ENCODE measurements at places on chromosomes 1 and 21. TPM values are rescaled to one million over a fixed set of nuclear protein-coding genes. Genes with fewer than 3 reads are reported as not detected.

Gene MTFR1L
- total RNA-seq, result 123 TPM

Gene ALX3
- total RNA-seq, result not detected

Gene ATP1A4
- total RNA-seq, result 0.07 TPM

Gene G0S2
- 46.8 TPM for total RNA-seq

Gene CCDC185
- not detected for total RNA-seq

Gene PLA2G2D
- total RNA-seq, result not detected

Gene FLG2
- not detected for total RNA-seq

Gene SPATA45
- total RNA-seq, result not detected

Gene GPA33
- total RNA-seq, result 1.9 TPM

Gene POTED
- not detected for total RNA-seq

Gene ESPN
- 0.41 TPM for total RNA-seq

Gene ZNF648
- 0.07 TPM for total RNA-seq

Gene CHTOP
- 73.4 TPM for total RNA-seq

DNA sequence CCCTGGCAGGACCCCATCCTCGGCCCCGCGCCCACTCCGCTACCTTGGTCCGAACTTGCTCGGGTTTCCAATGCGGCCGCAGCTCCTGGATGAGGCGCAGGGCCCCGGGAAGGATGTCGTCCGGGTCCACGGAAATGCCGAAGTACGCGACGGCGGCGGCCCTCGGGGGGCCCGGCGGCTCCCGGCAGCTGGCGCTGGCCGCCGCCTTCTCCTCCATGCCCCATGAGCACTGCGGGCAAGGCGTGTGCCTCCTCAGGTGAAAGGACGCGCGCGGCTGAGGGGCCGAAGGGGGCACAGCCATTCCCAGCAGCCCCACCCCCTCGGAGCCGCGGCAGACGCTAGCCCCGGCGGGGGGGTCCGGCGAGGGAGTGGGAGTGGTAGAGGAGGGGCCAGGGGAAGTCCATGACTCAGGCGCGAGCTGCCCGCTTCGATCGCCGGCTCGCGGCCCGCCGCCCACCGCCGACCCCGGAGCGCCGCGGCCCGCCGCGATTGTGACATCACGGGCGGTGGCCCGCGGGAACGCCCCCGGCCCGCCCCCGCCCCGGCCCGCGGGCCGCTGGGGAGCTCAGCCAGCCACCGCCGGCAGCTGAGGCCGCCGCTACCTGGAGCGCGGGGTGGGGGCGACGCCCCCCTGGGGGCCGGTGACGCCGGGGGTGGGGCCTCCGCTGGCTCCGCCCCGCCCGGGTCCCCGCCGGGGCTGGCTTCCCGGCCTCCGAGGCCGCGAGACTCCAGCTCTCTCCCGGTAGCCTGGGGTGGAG lies at the start of gene ETNK2:
TSS of gene ETNK2 (minus strand) at position 493 of the 758 bp plus-strand sequence. CDS start at position 301, 192 bp downstream.
- DNase-seq, result no peak

- no peak for DNase-seq
Observed at GRCh38 chr1:43315963-43316737, 15.4 kb downstream of the TIE1 start.

- peak; percentile 9 for DNase-seq
Observed at GRCh38 chr1:117059334-117059677, 820 bp upstream of the TTF2 start.

GRCh38 chr1:58884706-58885661 lies 101.1 kb upstream of the JUN start:
- DNase-seq, result no peak

- peak; percentile 47 for DNase-seq
Observed at GRCh38 chr1:234721476-234722269, 111.7 kb upstream of the IRF2BP2 start.

GRCh38 chr1:26700711-26701110 lies 4.9 kb downstream of the ARID1A start:
- DNase-seq, result no peak

- DNase-seq, result no peak
Observed at GRCh38 chr1:2082064-2082463, 31.9 kb downstream of the PRKCZ start.

DNA sequence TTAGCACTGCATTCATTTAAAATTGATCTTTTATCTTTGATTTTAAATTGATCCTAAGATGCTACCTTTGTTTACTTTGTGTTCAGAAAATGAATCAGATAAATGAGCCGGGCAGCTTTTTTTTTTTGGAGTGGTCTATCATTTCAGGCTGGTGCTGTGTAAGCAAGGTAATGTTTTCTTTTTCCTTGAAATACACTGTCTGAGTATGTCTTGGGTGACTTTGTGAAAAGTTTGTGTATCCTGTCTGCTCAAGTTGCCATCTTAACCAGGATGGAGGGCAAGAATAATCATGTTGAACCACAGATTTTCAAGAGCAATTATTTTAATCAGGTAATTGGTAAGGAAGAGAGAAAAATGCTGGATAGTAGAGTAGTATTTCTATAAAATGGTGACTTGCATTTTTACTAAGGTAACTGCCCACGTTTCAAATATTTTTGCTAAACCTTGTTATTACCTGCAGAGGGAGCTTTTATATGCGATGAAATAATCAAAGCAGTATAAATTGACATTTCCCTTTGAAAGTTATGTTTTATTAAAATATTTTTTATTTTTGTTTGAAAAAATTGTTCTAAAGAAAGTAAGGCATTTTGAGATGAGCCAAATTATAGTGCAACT lies 11.1 kb downstream of the ADGRL2 start:
- DNase-seq, result no peak

GRCh38 chr1:234750922-234751627 lies 141.1 kb upstream of the IRF2BP2 start:
- no peak for DNase-seq

DNA sequence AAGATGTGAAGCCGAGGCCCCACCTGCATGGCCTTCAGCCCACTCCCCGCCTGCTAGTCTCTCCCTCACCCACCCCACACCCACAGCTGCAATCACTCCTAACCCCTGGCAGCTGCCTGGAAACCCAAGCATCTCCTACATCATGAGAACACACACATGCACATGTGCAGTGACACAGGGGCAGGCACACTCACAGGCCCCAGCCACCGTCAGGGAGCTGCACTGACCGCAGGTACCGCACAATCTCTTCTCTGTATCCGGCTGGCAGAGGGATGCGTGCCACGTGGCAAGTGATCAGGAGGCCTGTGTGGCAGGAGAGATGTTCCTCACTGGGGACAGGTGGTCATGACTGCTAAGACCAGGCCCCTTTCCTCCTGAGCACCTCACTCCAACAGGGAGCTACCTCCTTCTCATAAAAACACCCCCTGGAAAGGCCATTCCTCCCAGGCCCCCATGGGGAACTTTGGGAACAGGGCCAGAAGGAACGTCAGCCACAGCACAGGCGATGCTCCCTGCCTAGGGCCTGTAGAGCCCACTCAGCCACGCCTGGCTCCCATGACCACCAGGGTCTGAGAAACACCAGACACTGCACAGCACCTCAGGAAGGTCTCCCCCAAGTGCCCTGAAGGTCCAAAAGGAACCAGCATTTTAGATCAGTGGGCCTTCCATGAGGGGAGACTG lies 6.0 kb downstream of the LSS start:
- DNase-seq, result peak; percentile 35
